ENCODE measurements at places on chromosomes 7 and 10. TPM values are rescaled to one million over a fixed set of nuclear protein-coding genes. Genes with fewer than 3 reads are reported as not detected.

- no peak for DNase-seq
These were observed 11.2 kb upstream of the CRYGN start for GRCh38 chr7:151451156-151451555.

DNA sequence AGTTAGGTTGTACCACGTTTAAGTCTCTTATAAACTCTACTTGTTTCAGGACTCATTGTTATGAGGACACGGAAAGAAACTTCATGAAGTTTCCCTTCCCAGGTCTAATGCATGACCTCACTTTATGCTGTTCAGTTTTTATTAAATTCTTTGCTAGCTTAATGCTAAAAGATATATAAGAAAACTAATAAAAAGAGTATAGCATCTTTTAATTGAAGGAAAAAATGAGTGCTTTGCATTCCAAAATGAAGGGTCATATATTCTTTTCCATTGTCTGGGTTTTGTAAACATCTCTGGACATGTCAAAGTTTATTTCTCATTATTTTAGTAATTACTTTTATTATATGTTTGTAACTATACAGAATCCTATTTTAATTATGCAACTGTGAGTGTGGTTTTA, 255.8 kb downstream of the CREB5 start:
- no peak for DNase-seq

GRCh38 chr10:72133517-72133916, 45.2 kb upstream of the SPOCK2 start:
- no peak for DNase-seq

DNA sequence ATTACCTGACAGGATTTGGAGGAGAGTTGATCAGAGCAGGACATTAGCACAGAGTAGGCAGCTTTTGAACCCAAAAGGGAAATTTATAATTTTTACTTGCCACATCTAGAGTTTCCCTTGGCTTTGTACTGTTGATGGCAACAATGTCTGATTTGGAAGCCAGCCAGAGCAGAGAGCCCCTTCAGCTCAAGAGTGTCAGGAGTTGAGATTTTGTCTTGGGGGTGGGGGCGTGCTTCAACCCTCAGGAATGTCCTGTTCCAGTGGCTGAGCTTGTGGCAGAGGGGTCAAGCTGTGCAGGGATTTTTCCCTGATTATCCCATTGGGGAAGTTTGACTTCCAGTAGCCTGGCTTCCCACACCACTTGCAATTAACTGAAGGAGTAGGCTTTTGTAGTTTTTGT, 27.0 kb downstream of the SP4 start:
- no peak for DNase-seq

DNA sequence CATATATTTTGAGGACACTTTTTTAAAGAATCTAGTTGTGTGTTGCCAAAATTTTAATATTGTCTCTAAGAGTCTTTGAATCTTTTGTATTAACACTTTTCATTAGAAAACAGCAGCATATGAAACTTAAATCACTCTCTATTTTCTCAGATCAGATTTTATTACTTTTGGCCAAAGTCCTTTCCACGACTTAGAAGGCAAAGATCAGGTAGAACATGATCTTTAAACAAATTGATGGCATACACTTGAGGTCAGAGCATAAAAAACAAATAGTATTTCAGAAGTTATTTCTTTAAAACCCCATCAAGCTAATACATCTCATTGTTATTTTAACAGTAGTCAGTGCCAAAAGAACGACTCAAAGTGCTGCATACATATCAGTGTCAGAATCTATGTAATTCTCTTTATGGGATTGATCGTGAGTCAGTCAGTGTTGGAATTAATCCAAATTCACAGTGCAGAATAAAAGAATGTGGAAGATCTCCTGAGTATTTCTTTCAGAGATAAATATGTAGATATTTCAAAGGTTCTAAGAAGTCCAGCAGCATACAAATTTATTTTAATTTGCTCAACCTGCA, 9.6 kb upstream of the AGMO start:
- DNase-seq, result no peak

Gene COL17A1
- total RNA-seq, result 0.30 TPM

DNA sequence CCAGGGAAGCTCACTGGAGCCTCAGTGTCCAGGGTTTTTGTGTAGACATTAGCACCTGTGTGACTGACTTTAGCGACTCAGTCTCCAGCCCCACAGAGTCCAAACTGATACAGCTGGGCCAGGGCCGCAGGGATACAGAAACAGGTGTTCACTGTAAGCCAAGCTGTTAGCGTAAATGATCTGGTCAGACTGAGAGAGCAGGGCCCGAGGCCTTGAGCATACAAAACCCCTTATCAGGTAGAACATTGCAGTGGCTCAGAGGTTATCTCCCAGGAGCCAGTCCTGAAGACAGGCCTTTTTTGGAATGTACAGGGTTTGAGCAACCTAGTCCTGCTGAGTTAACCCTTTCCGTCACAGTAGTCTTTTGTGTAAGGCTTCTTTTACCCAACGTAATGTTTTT, 25.0 kb downstream of the LHPP start:
- DNase-seq, result no peak

DNA sequence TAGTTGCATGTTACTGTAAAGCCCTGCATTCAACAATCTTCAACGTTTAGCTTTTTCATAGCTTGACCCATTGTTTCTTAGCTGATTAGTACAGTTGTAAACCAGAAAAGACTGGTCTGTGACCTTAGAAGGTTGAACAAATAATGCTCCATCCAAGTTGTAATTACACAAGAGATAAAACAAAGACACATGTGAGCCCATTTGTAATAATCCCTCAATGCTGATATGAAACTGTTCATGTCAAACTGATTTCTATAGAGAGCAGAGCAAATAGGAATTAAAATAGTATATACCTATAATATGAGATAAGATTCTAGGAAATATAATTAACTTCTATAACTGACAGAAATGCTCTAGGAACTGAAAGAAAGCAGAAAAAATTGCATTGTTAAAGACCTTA, 94.7 kb upstream of the SLC25A13 start:
- no peak for DNase-seq

GRCh38 chr7:140349144-140349771, 49.1 kb downstream of the SLC37A3 start:
- DNase-seq, result no peak

DNA sequence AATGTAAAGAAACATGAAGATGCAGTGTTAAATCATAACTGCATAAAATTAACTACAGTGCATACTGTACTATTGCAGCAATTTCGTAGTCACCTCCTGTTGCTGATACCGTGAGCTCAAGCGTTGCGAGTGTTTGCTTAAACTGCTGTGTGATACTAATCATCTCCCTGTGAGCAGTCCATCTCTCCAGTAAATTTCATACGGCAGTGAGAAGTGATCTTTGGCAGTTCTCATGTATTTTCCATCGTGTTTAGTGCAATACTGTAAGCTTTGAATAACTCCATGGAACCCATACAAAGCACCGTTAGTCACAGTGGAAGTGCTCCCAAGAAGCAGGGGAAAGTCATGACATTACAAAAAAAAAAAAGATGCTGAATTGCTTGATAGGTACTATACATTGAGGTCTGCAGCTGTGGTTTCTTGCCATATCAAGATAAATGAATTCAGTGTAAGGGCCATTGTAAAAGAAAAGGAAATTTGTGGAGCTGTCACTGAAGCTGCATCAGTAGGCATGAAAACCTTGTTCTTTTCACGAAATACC, 360.4 kb downstream of the EXOC4 start:
- no peak for DNase-seq

GRCh38 chr10:56319386-56319785, 41.7 kb downstream of the ZWINT start:
- DNase-seq, result no peak

DNA sequence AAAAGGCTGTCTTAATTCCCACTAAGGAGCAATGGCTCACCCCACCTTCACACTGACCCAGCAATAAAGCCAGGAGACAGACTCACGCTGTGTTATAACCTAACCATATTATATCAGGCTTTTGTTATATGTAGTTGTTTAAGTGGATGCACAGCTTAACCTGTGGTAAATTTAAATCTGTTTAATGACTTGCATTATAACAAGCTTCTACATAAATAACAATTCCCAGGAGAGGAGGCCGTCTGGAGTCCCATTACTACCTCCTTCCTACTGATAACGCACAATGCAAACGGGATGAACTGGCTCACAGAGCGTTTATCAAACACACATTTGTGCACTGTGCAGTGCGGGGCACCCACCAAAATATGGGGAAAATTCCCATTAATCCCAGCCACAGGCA, 102.1 kb upstream of the MGMT start:
- no peak for DNase-seq

DNA sequence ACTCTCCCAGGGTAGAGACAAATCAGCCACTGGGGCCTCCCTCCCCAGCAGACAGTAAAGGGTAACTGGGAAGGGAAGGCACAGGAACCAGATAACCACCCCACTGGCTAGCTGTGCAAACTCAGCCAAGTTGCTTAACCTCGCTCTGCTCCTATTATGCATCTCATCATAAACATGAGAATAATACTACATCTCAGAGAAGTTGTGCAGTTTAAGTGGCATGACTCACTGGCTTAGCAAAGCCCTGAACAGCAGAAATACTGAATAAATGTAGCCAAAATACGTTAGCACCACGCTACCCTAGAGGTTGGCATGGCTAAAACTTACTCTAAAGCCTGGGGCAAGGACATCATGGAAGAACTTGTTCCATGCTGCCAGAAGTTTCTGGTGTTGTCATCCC, 128.1 kb upstream of the ANK3 start:
- peak; percentile 9 for DNase-seq

Gene PRSS1
- total RNA-seq, result not detected

Gene ALOX5
- total RNA-seq, result not detected

- peak; percentile 22 for DNase-seq
These were observed 1.1 kb upstream of the GTF2I start for GRCh38 chr7:74656441-74656836.

Gene ANKRD7
- not detected for total RNA-seq

Gene PTPN20
- total RNA-seq, result not detected

DNA sequence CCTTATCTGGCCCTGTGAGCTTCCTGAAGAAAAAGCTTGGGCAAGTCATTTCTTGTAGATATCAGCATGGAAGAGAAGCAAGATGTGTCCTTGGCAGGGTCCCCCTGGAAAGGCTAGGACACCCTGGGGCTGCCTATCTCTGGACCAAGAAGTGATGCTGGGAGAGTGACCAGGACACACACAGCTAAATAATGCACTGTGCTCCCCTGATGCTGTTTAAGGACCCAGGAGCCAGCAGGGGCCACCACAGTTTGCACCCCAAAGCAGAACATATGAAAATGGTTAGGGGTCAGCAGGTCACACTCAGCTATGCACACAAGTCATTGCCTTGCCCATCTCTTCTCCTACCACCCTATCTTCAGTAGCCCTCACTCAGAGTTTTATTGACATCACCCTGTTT, 47.9 kb upstream of the GPR26 start:
- no peak for DNase-seq

- no peak for DNase-seq
These were observed 81.3 kb downstream of the VWDE start for GRCh38 chr7:12322284-12322902.

GRCh38 chr7:25832929-25833328, 319.1 kb upstream of the NFE2L3 start:
- DNase-seq, result no peak

Gene PGAM2
- total RNA-seq, result not detected

Gene NAT16
- total RNA-seq, result not detected

Gene CACNB2
- total RNA-seq, result not detected

GRCh38 chr7:155231941-155232340, 65.7 kb upstream of the INSIG1 start:
- DNase-seq, result no peak

DNA sequence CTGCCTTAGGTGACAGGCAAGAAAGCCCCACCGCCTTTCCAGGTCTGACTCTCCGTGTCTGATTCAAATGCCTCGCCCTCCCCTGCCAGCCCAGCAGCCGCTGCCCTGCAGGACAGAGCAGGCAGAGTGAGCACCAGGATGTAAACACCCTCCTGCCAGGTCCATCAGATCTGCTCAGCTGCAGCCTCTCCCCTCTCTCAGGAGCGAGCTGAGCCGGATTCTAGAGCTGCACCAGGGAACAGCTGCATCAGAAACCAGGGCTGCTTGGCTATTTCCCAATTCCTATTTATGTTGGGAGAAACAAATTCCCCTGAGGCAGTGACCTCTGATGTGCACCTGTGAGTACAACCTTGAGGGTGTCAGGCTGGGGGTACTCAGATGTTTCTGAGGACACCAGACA, 121.5 kb upstream of the ZMIZ1 start:
- no peak for DNase-seq

Gene ADCYAP1R1
- total RNA-seq, result not detected

DNA sequence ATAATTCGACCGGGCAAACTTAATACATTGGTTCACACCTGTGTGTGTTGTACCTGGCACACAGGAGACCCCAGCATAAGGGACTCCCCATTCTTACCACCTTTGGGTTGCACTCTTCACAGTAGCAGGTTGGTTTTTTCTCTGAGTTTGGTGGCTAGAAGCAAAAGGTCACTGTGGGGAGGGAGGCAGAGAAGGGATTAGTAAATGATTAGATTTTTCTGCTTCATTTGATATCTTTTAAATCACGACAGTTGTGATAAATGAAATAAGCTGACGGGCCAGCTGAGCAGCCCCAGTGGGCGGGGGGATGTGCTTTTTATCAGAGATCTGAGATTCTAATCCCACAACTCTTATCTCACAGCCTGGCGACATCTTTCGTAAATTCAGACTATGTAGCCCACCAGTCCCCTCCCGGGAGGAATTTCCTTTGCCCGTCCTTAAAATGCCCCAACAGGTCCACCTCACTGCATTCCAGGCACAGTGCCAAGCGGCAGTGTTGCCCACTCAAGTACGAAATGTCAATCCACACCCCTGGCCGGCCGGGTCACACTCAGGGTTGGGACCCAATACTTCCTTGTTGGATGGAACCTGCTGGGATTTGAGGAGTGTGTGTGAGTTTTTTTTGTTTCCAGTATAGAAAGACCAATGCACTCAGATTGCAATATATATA, 10.5 kb upstream of the KCP start:
- DNase-seq, result no peak

Gene SPDYE5
- not detected for total RNA-seq

Gene NPSR1
- total RNA-seq, result not detected

Gene PNLIPRP1
- not detected for total RNA-seq

- no peak for DNase-seq
These were observed 116.2 kb downstream of the ITGA8 start for GRCh38 chr10:15603446-15604011.

Gene GCK
- total RNA-seq, result not detected

DNA sequence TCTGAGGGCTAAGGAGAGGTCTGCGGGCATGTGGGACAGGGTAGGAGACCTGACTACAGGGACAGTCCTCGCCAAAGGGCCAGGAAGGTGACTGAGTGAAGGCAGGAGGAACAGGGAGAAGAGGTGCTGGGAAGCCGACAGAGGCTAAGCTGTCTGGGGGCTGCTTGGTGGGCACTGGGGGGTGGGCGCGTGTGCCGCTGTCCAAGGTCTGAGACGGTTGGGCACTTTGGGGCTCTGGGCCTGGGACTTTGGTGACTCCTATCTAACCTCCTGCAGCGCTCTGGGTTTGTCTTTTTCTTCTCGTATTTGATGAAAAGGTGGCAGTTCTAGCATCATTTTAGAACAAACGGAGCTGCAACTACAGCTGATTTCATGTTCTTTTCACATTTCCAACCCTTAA, 141.5 kb downstream of the C10orf105 start:
- no peak for DNase-seq

Gene HYAL4
- not detected for total RNA-seq
